Activated naive CD8-positive, alpha-beta T cell treated with anti-CD3 and anti-CD28 coated beads, Interleukin-2, amount 10 ng/mL, durations not matched to agents 7 days and 5 days (primary cell): ENCODE measurements at places on chromosomes 12 and 14. TPM values are rescaled to one million over a fixed set of nuclear protein-coding genes. Genes with fewer than 3 reads are reported as not detected.

DNA sequence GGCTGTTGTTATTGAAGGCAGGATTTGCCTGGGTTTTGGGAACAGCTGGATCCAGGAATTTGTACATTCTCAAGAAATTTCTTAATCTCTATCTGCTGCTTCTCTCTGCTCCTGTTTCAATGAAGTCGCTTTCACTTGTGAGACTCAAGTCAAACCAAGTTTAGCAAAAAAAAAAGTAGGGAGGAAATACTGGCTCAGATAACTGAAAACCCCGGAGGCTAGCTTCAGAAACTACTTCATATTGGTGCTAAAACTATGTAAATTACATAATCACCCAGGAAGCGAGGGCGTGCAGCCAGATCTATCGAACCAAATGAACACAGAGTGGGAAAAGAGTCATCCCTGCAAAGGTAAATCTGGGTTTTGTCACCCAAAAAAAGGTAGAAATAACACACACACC, 68.3 kb upstream of the FICD start:
- DNase-seq = no peak

DNA sequence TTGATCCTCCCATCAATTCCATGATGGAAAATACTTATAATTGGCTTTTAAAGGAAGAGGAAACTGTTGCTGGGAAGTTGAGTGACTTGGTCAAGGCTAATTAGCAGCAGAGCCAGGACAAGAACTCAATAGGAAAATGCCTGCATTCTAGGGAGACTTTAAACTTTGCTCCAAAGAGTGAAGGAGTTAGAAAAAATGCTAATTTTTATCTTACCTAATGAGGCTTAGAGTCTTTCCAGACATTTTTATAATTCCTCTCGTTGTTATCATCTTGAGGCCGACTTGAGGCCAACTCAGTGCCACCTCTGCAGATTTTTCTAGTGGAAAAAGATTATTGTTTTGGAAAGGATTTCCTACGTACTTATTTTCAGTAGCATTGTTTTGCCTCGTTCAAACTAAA, 344.6 kb downstream of the ETNK1 start:
- no peak for DNase-seq

The CPSF2 gene
- 76.0 TPM for total RNA-seq

The SUSD6 gene
- 42.9 TPM for total RNA-seq

GRCh38 chr14:34338056-34338455, 124.0 kb downstream of the SPTSSA start:
- DNase-seq = no peak

- DNase-seq = no peak
These were observed 212.5 kb upstream of the RTL1 start for GRCh38 chr14:101116065-101116464.

DNA sequence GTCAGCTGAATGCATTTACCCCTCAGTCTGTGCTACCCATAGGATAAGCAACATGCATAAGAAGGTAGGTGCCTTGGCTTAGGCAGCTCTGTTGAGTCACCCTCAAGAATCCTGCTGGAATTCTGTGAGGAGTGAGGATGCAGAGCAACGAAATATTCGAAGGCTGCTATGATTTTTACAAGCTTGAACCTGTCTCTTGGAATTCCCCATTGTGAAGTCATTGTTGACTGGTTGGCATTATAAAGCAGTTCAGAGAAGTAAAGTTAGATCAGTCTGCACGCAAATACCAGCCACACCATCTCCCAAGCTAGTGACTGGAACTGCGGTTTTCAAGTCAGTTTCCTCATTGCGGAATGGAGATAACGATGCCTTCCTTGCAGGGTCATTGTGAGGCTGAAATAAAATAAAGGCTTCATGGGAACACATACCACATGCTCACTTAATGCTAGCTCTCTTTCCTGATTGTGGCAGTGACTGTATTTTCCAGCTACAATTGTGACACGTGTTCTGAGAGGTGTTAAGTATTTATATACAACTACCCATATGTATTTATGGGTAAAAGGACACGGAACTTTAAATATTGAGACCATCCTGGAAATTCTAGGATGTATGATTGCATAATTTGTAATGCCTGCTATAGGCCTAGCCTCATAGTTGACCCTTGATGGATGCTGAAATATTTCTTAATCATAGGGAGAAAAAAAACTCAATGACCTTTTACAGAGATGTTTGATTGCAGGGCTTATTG, 96.7 kb downstream of the ETV6 start:
- no peak for DNase-seq

- peak; percentile 52 for DNase-seq
These were observed at the start of gene PTPN21 for GRCh38 chr14:88554457-88555286. TSS of gene PTPN21 (minus strand) at chr14:88555007. CDS start at chr14:88550417, 4,590 bp downstream.

The CPNE8 gene
- total RNA-seq = 2.8 TPM

DNA sequence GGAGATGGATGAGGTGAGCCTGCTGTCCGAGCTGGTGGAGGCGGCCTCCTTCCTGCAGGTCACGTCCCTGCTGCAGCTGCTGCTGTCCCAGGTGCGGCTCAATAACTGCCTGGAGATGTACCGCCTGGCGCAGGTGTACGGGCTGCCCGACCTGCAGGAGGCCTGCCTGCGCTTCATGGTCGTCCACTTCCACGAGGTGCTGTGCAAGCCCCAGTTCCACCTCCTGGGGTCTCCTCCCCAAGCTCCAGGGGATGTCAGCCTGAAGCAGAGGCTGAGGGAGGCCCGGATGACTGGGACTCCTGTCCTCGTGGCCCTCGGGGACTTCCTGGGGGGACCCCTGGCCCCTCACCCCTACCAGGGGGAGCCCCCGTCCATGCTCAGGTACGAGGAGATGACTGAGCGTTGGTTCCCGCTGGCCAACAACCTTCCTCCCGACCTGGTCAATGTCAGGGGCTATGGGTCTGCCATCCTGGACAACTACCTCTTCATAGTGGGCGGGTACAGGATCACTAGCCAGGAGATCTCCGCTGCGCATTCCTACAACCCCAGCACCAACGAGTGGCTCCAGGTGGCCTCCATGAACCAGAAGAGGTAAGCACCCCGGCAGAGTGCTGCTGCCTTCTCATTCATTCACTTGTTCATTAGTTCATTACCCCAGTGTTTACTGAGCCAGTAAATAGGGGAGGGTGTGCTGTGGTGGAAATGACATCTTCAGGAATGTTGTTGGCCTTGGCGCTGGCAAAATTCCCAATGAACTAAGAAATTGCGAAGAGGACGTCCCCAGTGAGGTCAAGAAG, 774 bp upstream of the MANSC4 start:
- DNase-seq = no peak

The BBOF1 gene
- total RNA-seq = 1.2 TPM

DNA sequence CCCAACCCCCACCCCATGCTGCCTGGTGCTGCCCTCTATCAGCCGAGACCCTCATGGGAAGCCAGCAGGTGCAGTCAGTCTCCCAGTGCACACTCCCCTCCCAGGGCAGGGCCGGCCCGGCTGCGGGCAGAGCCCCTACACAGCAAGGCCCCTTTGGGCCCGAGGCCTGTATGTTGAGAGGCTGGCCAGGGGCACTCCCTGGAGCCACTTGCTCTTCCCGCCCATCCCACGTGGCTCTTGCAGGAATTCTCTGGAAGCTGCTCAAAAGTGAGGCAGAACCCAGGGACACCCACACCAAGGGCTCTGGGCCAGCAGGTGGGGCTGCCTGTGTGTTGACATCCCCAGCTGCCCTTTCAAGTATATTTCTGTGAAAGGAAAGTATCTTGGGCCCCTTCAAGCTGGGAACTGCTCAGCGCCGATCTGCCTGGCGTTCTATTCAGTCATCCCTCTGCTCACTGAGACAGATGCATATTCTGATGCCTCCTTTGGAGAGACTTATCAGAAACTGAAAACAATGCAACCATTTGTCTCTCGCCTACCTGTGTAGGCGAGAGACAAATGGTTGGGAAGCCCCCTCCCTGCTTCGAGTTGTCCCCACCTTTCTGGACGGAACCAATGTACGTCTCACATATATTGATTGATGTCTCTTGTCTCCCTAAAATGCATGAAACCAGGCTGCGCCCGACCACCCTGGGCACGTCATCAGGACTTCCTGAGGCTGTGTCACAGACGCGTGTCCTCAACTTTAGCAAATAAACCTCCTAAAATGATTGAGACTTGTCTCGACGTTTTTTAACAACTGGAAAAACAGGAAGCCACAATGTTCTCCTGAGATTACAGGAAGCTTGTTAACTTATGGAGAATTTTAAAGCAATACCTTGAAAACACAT, 6.0 kb downstream of the GPR132 start:
- DNase-seq = no peak

DNA sequence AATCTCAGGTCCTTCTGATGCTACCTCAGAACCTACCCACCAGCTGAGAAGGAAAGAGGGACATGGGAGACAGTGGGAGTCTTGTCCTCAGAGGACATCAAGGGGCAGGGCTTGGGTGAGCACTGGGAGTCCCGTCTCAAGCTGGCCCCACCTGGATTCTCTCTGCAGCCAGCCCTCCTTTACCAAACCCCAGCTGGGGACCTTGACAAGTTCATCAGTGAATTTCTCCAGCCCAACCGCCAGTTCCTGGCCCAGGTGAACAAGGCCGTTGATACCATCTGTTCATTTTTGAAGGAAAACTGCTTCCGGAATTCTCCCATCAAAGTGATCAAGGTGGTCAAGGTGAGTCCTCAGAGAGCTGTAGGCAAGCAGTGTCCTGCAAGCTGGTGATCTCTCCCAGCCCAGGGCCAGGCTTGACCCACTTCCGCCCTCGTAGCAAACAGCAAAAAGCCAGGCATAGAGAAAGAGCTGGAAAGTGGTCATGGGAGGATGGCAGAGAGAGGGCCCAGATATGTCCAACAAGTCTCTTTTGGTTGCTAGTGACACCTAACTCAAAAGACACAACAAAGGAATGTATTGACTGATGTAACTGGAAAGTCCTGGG, 14.2 kb upstream of the OAS2 start:
- DNase-seq = no peak

The HOXC13 gene
- not detected for total RNA-seq

GRCh38 chr12:22116376-22116775, 70.4 kb downstream of the CMAS start:
- no peak for DNase-seq

The PIK3C2G gene
- not detected for total RNA-seq

DNA sequence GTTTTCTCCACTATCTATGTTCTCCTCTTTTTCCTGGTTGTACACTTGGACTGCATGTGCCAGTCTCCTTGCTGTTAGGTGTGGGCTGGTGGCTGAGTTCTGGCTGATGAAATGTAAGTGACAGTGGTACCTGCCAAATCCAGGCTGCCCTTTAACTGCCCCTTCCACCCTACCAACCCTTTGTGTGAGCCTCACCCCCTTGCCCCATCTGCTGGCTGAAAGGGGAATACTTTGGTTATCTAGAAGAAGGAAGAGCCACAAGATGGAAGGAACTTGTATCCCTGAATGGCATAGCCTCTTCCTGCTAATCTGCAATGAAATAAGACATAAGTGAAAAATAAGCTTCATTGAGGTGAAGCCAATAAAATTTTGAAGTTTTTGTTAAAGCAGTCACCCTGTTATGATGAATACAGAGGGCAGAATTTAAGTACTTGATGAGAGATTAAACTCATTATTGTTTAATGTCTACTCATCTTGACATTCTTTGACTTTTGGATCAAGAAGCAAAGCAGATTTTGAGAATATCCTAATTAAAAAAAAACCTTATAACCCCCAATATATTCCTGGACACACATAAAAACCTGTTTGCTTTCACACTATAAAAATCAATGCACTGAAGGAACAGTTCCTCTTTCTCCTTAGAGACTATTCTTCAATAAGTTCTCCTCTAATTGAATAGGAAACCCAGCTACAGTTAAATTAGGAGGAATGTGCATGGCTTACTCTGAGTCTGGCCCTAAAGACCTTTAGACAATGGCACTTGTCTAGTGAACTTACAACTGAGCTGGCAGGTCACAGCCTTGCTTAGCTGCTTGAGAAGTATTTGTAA, 262.6 kb upstream of the BTG1 start:
- DNase-seq = peak; percentile 45

GRCh38 chr14:53533384-53533970, 380.4 kb upstream of the DDHD1 start:
- no peak for DNase-seq

The GSC gene
- total RNA-seq = not detected

DNA sequence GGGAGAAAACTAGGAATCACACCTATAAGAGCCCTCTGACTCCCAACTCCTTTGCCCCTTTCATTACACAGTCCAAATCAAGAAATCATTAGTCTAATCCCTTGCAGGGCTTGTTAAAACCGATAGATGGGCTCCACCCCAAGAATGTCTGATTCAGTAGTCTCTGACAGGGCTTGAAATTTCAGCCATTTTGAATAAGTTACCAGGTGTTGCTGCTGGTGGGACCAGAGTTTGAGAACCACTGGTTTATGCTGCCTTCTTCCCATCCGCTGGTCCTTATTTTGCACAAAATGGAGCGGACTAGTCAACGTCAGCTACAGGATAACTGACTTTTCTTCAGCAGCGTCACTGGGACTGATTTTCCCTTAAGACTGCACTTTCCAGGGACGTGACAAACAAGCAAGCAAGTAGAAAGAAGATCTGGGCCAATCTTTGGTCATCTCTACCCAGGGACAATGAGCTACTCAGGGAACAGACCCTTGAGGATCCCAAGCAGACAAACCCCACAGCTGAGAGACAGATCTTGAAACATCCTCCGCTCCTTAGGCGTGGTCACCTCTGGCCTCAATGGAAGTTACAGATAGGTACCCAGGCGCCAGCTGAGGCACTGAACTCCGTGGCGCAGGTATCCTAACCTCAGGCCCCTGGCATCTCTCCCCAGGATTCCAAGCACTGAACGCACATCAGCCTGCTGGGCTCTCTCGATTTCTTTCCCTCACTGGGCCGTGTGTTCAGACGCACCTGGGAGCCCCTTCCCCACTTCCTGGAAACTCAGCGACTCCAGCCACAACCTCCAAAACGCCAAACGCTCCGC, 900 bp downstream of the KCTD10 start:
- no peak for DNase-seq

DNA sequence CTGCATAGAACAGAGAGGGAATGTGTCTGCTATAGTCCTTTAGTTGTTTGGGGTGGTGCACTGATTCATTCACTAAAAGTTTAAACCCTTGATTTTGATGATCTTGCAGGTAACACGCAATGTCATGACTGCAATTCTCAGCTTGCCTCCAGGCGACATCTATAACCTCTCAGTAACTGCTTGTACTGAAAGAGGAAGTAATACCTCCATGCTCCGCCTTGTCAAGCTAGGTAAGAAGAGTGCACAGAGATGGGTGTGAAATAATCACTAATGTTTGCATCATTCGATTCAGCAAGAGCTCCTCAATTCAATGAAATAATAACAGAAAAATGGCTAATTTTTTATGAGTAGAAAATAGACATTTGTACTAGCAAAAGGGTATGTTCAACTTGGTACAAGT, 203.7 kb downstream of the PTPRO start:
- no peak for DNase-seq

DNA sequence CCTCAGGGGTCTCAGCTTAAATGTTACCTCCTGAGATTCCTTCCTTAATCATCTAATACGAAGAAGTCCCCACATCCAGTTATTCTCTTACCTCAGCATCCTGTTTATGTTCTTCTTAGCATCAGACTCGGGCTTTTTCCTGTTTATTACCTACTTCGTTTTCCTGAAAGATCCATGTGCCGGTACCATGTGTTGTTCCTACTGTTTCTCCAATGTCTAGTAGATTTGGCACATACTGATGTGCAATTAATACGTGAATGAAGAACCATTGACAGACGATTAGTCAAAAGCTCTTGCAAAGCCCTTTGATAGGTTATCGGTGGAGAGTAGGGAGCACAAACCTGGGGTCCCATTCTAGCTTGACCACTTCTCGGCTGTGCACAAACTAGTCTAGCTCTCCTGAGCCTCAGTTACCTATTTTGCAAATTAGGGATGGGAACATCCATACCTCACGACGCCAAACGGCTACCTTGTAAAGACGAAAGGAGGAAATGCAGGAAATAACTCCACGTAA, 735 bp upstream of the MAPKAPK5 start:
- no peak for DNase-seq
